Spinal cord (tissue), 10 donors: ENCODE measurements at places on chromosomes 16 and 17.

- no peak for DNase-seq
Observed at GRCh38 chr17:2959371-2960130, 103.9 kb downstream of the OR1D5 start.

GRCh38 chr16:72197545-72197944 lies 25.6 kb upstream of the PMFBP1 start:
- no peak for DNase-seq

DNA sequence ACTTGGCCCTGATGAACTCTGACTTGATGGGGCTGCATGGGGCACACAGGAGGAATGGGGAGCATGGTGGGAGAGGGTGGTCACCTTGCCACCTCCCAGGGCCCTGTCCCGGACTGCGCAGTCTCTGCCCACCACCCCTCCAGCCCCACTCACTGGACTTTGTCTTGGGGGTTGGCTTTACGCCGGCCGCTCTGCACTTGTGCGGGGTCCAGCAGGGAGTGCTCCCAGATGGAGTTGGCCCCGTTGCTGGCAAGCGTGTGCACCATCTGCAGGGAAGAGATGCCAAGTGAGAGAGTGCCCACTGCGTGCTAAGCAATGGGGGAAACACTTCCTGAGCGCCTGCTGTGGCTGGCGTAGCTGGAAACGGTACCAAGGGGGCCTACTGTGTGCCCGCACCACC lies 6.7 kb downstream of the GIT1 start:
- DNase-seq, result no peak

DNA sequence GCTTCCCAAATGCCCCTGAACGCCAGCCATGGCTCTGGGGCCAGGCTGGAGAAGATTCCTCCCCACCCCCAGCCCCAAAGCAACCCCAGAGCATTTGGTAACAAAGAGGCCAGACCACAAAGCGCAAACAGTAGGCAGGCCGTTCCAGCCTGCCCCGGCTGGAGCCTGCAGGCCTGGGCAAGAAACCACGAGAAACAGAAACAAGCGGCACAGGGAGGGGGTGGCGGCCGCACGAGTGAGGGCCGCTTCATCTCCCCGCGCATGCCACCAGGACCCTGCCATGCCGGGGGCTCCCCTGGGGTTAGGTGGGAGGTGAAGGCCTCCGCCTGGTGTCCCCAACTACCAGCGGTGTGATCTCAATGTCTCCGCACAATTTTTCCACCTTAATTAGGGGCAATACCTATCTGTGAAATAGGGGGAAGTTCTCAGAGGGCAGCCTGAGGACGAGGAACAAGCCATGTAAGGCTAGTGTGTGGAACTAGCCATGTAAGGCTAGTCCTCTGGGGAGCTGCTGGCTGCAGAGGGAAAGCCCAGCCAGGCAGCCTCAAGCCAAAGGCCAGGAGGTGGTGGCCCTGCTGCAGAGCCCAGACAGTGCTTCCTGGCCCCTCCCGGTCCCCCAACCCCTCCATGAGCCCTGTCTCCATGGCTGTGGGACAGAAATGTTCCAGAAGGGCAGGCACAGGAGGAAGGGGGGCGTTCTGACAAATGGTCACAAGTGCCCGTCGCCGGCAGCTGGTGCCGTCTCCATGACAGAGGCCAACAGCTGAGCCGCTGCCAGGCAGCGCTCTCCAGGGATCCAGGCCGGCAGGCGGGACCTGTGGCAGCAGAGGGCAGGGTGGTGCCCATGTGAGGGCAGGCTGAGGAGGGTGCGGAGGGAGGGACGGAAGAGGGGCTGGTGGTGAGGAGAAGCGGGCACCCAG lies 14.5 kb upstream of the MTSS2 start:
- peak; percentile 82 for DNase-seq

DNA sequence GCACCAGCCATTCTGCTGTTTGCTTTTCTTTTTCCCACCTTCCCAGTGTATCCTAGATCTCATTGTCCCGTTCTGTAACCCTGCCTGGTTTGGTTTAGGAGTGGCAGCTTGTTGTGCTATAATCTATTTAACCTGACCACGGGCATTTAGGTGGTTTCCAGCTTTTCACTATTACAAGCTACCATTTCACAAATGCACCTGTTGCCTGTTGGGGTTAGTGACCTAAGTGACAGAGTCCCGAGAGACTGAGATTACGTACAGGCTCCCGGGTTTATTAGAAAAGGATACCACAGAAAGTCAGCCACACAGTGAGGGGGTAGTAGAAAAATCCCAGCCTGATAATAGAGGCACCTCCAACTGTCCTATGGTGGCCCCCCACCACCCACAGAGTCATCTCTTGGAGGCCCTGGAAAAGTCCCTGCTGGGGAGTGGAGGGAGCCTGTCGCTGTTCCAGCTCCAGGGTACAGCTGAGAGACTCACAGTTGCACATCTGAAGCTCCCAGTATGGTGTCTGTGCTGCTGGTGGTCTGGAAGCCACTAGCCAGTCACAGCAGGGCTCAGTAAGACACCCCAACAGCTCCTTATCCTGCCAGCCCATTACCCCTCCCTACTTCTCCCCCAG lies 21.2 kb downstream of the CLEC16A start:
- no peak for DNase-seq

DNA sequence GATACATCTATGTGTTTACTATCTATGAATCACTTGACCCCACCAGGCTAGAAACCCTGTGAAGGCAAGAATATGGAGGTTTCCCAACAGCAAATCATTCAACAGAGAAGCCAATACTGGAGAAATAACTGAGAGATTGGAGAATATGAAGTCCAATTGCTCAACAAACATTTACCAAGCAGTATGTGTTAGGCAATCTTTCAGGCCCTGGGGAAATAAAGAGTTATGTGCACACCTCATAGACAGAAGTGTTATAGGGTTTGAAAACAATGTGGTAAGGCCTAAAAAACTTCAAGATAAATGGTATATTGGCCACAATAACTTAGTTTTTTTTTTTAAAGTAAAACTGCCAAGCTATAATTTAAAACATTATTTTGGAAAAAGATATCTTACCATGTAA lies 1245.8 kb downstream of the CDH11 start:
- DNase-seq, result no peak

DNA sequence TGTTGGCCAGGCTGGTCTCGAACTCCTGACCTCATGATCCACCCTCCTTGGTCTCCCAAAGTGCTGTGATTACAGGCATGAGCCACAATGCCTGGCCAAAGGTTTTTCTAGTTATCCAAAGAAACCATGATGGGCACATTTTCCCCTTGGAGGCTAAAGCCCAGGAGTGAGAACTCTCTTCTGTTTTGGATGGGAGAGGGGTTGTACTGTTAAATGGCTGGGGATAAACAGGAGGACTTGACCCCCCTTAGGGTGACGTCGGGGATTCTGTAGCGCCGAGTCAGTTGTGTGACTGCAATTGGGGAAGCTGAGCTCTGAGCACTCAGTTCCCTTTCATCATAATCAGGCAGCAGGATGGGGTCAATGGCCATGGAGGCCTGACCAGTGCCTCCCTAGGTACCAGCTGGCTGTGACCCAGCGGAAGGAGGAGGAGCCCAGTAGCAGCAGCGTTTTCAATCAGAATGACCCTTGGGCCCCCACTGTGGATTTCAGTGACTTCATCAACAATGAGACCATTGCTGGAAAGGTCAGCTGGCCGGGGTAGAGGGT lies 4.1 kb downstream of the AOC3 start:
- DNase-seq, result no peak

DNA sequence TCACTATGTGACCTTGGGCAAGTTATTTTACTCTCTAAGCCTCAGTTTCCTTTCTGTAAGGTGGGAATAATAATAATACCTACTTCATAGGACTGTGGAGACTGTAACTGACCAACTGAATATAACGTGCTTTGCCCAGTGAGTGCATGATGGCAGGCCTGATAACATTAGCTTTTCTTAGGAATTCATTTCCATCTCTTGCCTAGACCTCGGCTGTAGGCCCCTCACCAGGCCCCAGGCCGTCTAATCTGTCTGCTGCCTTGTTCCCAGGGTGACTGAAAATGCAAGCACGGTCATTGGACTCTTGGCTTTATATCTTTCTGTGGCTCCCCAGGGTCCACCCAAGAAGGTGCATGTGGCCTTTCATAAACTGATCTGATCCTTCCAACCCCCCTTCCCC lies 6.7 kb upstream of the UBE2O start:
- DNase-seq, result no peak

GRCh38 chr17:75695141-75695829 lies 26.0 kb upstream of the ITGB4 start:
- no peak for DNase-seq

GRCh38 chr16:19029980-19030379 lies 37.4 kb upstream of the COQ7 start:
- DNase-seq, result no peak

- DNase-seq, result no peak
Observed at GRCh38 chr16:49488336-49488735, 114.7 kb downstream of the C16orf78 start.

GRCh38 chr16:66920924-66921680 lies 2.4 kb upstream of the CDH16 start:
- DNase-seq, result no peak

DNA sequence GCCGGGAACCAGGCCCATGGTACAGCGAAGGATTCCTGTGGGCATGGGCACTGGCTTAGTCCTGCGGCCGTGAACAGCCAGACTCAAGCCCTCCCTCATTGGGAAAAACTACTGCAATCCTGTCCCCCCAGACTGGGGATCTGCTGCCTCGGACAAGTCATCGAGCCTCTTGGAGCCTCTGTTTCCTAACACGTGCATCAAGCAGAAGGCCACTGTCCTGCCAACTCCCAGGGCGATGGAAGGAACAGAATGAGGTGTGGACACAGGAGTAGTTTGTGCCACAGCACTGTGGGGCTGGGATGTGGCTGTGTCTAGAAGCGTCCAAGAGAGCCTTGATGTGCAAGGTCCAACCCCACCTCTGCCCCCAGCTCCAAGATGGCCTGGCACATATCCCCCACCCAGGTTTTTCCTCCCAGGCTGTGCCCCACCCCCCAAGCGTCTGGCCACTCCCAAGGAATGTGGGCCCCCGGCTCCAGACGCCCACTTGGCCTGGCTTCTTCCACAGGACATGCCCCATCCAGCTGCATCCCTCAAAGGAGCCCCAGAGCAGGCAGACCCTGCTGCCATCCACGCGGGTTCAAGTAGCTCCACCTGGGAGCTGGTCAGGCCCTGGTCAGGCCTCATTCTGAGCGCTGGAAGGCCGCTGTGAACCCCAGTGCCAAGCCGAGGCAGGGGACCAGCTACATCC lies 3.4 kb downstream of the CAMKK1 start:
- DNase-seq, result no peak
